ENCODE measurements at places on chromosomes 5 and 9. TPM values are rescaled to one million over a fixed set of nuclear protein-coding genes. Genes with fewer than 3 reads are reported as not detected.
A peak's percentile ranks its signal among the peaks of the same experiment; 100 is the strongest.

Gene BHMT2
- total RNA-seq: 1.5 TPM

Gene MUSK
- 10.1 TPM for total RNA-seq

GRCh38 chr9:36492865-36493264, 79.8 kb upstream of the MELK start:
- H3K4me1 ChIP-seq: no peaks in the 10 kb centered on the region
- H3K27me3 ChIP-seq: no peaks in the 10 kb centered on the region
- no peaks in the 10 kb centered on the region for H3K36me3 ChIP-seq
- DNase-seq: no peak
- H3K27ac ChIP-seq: no peak overlapping the region
- H3K4me3 ChIP-seq: no peak overlapping the region

DNA sequence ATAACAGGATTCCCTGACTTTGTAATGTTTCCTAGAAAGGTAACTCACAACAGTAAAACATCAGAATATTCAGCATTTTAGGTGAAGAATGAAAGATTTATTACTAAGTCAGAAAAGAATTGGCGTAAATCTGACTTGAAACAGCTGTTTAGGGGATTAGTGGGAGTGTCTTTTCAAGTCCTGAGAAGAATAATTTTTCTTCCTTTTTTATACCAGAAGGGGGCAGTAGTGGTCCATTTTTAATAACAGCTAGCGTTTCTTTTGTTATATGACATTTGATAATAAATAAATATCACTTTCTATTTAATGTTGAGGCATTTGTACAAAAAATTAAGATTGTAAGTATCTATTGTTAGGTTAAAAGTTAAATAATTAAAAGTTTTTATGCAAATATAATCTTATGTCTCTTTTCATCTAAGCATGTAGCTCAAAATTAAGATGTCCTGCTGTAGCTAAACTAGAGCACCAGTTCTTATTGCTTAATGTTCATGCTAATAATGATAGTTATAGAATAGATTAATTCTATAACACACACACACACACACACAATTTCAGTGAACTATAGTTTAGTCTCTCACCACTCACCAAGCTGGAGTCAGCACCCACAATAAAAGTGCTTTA, 258.7 kb upstream of the ARRDC3 start:
- H3K27ac ChIP-seq: no peak overlapping the region
- no peak for DNase-seq
- H3K4me1 ChIP-seq: no peaks in the 10 kb centered on the region

DNA sequence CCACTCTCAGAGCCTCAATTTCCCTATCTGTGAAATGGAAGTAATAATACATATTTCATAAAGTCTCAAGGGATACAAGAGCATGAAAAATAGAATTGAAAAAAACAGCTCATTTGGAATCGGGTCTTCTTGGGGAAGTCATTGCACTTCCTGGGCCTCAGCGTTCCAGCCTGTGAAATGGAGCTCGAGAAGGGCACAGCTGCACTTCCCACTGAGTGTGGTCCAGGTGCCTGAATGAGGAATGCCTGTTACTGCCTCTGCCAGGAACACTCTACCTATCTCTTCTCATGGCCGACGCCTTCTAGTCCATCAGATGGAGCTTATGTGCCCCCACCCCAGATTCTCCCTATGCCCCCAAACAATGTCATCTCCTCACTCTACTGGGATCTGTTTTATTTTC, 924 bp upstream of the NEURL1B start:
- H3K4me1 ChIP-seq: peaks cover 39% of the 10 kb centered on the region
- H3K27ac ChIP-seq: peak overlapping the region; percentile 94
- peaks cover 7% of the 10 kb centered on the region for H3K36me3 ChIP-seq
- DNase-seq: no peak
- H3K4me3 ChIP-seq: no peak overlapping the region
- no peaks in the 10 kb centered on the region for H3K27me3 ChIP-seq

DNA sequence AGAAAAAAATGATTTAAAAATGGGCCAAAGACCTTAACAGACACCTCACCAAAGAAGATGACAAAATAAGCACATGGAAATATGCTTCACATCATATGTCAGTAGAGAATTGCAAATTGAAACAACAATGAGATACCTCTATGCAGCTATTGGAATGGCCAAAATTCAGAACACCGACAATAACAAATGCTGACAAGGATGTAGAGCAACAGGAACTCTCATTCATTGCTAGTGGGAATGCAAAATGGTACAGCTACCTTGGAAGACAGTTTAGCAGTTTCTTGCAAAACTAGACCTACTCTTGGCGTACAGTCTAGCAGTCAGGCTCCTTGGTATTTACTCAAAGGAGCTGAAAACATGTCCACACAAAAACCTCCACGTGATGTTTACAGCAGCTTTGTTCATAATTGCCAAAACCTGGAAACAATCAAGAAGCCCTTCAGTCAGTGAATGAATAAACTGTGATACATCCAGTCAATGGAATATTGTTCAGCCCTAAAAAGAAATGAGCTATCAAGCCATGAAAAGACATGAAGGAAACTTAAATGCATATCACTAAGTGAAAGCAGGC, 10.5 kb upstream of the MVB12B start:
- DNase-seq: no peak
- no peak overlapping the region for H3K27ac ChIP-seq
- no peaks in the 10 kb centered on the region for H3K36me3 ChIP-seq
- H3K4me1 ChIP-seq: no peaks in the 10 kb centered on the region
- no peak overlapping the region for H3K4me3 ChIP-seq

DNA sequence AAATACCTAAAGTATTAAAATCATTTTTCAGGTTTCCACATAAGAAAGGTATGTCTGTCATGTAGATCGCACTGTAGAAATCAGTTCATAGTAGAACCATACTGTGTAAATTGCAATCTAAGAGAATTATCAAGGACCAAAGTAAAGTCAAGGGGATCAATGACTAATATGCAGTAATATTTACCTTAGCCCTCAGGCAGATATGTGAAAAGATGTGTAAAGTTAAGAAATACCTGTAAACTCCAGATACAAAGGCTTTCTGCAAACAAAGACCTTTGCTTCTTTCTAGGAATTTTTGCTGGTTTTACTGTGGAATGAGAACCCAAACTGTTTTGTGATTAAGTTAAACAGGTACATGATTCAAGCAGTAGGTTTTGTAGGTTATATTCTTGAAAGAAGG, 11.6 kb downstream of the POLK start:
- no peak for DNase-seq
- H3K27ac ChIP-seq: no peak overlapping the region
- H3K36me3 ChIP-seq: no peaks in the 10 kb centered on the region
- no peak overlapping the region for H3K4me3 ChIP-seq
- H3K4me1 ChIP-seq: peaks cover 8% of the 10 kb centered on the region

DNA sequence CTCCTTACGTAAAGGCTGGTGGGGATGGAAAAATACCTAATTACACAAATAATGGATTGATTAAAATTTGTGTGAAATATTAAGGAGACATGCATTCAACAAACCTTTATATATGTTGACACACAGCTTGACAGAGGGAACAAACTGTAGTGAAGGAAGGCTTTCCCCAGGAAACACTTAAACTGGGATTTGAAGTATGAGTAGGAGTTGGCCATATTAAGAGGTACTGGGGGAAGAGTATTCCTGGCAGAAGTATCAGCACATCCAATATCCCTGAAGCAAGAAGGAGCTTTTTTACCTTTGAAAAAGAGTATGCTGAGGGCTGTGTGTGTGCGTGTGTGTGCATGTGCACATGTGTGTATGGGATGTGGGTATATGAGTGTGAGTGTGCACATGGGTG, 111.1 kb downstream of the PSD2 start:
- no peak overlapping the region for H3K27ac ChIP-seq
- no peaks in the 10 kb centered on the region for H3K27me3 ChIP-seq
- H3K4me1 ChIP-seq: peaks cover 21% of the 10 kb centered on the region
- no peaks in the 10 kb centered on the region for H3K36me3 ChIP-seq
- H3K4me3 ChIP-seq: no peak overlapping the region

- no peak for DNase-seq
- H3K27me3 ChIP-seq: no peaks in the 10 kb centered on the region
- no peak overlapping the region for H3K27ac ChIP-seq
- no peak overlapping the region for H3K4me3 ChIP-seq
Observed at GRCh38 chr9:84781458-84781857, 111.9 kb downstream of the NTRK2 start.

DNA sequence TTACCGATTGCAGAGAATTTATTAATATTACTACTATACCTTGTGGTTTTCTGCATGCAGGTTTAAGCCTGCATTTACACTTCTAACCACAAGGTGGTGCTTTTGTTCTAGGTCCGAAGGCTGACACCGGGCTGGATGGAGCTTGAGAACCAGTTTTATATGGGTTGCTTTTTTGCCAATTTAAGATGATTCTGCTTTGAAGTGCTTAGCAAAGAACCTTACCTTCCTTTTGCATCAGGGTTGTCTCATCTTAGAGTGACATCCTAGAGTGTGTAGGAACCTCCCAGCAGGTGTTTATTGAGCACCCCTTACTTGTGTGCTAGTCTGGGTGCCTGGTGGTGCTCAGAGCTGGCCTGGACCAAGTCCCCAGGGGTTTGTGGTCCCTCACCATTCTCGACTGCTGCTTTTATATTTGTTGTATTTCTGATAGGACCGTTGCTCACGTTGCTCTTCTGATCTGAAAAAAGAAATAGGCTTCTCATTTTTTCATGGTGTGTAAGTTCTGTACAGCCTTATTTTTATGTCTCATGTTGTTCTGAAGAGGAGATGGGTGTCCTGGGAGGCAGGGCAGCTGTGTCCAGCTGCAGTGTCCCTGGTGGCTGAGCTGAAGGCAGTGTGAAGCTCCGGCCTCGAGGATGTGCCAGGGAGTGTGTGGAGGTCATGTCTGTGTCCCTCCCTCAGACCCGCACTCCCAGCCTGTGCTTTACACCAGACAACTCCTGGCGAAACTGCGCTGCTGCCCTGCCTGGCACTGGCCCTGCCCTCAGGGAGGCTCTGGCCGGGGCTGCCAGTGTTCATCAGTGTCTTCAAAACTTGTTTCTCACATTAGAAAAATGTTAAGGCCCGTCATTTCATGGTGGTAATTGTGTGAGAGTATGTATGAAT, 54.3 kb downstream of the EHMT1 start:
- H3K27me3 ChIP-seq: no peaks in the 10 kb centered on the region
- H3K27ac ChIP-seq: no peak overlapping the region
- DNase-seq: no peak
- H3K36me3 ChIP-seq: peaks cover 21% of the 10 kb centered on the region
- no peak overlapping the region for H3K4me3 ChIP-seq

GRCh38 chr5:115509547-115509946, 35.0 kb downstream of the FEM1C start:
- H3K27ac ChIP-seq: no peak overlapping the region
- H3K36me3 ChIP-seq: no peaks in the 10 kb centered on the region
- no peaks in the 10 kb centered on the region for H3K4me1 ChIP-seq
- no peaks in the 10 kb centered on the region for H3K27me3 ChIP-seq
- H3K4me3 ChIP-seq: no peak overlapping the region

Gene FOXD1
- 0.48 TPM for total RNA-seq

- peaks cover 19% of the 10 kb centered on the region for H3K4me1 ChIP-seq
- peaks cover 13% of the 10 kb centered on the region for H3K27me3 ChIP-seq
- H3K27ac ChIP-seq: peak overlapping the region; percentile 6
- no peaks in the 10 kb centered on the region for H3K36me3 ChIP-seq
Observed at GRCh38 chr5:136013559-136013958, 15.2 kb upstream of the TGFBI start.

DNA sequence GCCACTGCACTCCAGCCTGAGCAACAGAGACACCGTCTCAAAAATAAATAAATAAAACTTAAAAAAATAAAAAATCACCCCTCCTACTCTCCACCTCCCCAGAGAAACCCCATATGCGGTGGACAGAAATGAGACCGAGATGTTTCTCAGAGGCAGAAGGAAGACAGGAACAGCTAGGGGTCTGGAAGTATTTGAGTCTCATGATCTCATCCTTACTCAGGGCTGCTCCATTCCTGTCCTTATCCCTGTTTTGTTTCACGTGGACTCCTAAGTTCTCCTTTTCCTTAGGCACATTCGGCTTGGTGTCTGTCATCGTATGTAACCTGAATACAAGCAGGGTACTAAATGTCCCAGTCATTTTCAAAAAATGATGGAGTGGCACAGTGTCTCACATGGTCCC, 76.1 kb downstream of the C9orf50 start:
- H3K4me3 ChIP-seq: no peak overlapping the region
- no peak for DNase-seq
- no peaks in the 10 kb centered on the region for H3K27me3 ChIP-seq
- H3K27ac ChIP-seq: no peak overlapping the region
- H3K36me3 ChIP-seq: no peaks in the 10 kb centered on the region
- H3K4me1 ChIP-seq: peaks cover 7% of the 10 kb centered on the region

Gene HAPLN1
- 0.12 TPM for total RNA-seq

DNA sequence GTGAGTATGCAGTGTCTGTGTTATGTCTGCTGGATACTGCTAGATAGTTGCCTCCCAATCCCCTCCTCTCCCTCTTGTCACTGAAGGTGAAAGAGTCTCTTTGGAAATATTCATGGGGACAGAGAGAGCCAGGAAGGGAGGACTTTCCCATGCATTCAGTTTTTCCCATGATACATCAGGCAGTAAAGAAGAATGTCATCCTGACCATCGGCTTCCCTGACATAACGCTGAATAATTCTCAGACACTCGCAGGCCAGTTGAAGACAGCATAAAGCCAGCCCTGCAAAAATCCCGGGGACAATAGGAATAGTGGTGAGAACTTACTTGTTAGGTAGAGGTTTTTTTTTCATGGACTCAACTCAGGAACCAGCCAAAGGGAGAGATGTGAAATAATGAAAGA, 58.1 kb downstream of the KLF4 start:
- no peaks in the 10 kb centered on the region for H3K36me3 ChIP-seq
- no peak overlapping the region for H3K4me3 ChIP-seq
- H3K27ac ChIP-seq: no peak overlapping the region
- DNase-seq: no peak
- H3K4me1 ChIP-seq: no peaks in the 10 kb centered on the region

DNA sequence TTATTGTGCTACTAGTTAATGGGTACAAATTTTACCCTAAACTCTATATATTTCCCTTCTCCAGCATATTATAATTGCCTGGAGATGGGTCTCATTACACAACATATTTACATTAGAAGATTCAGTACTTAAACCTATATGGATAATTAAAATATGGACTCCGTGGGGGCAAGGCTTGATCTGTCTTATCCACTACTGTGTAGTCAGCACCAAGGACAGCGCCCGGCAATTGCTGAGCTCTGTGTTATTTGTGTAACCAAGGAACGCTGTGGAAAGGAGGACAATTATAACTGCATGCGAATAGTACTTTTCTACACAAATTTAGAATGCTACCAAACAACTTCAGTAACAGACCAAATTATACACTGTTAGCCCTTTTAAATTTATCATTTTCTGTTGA, 77.7 kb downstream of the DNAH5 start:
- H3K27ac ChIP-seq: no peak overlapping the region
- H3K4me3 ChIP-seq: no peak overlapping the region
- no peaks in the 10 kb centered on the region for H3K27me3 ChIP-seq
- no peaks in the 10 kb centered on the region for H3K4me1 ChIP-seq
- DNase-seq: no peak

Gene EGFLAM
- 1.7 TPM for total RNA-seq
